ENCODE measurements at places on chromosomes 3 and 15.
A peak's percentile ranks its signal among the peaks of the same experiment; 100 is the strongest.

- no peak for DNase-seq
Measured at GRCh38 chr3:155244216-155244615, 49.3 kb downstream of the STRIT1 start.

- no peak for DNase-seq
Measured at GRCh38 chr3:139473155-139473771, 3.1 kb downstream of the RBP2 start.

DNA sequence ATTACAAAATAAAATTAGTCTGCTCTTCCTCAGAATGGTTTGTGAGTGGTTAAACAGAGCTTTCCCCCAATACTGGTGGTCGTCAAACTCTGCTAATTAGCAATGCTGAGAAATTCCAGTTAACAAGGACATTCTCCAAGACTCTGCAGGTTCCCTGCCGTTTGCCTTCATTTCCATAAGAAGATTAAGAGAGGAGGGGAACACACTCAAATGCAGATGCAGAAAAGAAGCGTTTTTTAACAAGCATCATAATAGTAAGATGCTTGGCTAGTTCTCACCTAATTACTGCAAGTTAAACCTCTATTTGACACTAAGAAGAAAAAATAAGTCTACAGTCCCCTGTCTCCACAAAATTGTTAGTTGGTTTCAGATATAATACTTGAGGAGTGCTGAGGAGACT is 3.7 kb upstream of the SOX2 start:
- DNase-seq = no peak

- no peak for DNase-seq
Measured at GRCh38 chr15:34673241-34673640, 81.6 kb downstream of the GJD2 start.

GRCh38 chr15:63931556-63931955 is 97.8 kb upstream of the HERC1 start:
- no peak for DNase-seq

DNA sequence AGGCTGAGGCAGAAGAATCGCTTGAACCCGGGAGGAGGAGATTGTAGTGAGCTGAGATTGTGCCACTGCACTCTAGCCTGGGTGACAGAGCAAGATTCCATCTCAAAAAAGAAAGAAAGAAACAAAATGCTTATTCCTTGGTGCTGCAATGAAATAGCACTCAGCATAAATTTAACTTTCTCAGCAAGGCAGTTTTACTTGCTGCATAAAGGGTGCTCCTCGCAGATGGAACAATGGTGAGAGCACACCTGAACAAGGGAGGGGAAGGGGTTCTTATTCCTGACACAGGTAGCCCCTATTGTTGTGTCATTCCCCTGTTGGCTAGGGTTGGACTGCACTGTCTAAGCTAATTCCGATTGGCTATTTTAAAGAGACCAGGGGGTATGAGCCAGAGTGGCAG is 17.1 kb downstream of the PAK2 start:
- DNase-seq = no peak

DNA sequence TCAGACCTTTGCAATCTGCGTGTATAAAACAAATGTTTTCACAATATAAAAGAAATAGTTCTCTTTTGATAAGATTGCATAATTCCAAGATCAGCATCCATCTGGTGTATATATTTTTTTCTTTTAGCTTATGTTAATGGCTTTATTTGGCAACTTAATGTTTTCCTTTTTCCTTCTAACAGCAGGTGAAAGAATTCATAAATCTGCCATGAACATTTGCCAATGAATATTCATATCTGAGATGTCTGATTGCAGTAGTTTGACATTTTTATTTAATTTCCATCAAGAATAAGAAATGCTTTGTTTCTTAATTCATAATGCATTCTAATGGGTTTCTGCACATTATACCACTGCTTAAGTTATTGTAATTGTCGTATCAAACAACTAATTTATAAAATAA is 184.4 kb upstream of the ROBO2 start:
- DNase-seq = no peak

DNA sequence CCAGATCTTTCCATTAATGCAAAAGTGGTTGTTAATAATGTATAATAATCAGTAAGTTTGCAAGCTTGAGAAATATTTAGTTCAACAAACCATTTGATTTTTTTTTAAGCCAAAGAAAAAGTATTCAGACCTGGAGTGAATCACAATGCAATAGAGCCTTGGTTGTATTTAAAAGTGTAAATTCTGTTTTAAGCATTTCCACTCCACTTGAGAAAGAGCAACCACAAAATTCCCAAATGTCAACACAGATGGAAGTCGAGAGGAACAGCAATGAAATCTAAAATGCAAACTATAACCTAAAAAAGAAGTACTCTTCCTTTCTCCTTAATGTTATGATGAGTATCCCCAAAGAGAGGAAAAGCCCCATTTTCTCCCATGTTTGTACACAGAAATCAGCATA is 20.2 kb downstream of the GBE1 start:
- no peak for DNase-seq

- DNase-seq = no peak
Measured at GRCh38 chr3:140505876-140506275, 172.0 kb upstream of the TRIM42 start.

DNA sequence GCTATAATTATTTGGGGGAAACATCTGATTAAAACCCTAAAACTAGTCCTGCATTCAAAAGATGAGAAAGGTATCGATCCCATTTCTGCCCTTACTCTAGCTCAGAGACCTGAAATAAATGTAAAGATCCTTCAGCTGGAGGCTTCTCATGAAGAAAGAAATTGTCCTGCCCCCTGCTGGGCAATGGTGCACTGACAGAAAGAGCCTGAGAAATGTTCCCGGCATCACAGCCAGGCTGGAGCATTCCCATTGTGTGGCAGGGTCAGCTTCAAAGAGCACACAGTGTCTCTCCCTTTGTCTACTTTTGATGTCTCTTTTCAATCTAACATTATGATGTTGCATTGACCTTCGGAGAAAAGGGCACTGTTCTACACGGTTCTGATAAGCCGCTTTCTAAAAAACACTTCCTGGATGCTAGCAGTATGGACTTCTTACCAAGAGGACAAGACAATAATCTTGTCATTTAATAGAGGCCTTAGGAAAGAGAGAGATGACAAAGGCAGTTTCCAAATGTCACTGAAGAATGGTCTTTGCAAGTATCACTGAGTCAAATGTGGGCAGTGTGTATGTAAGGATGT is 287.5 kb downstream of the MAGI1 start:
- DNase-seq = peak; percentile 20

- DNase-seq = no peak
Measured at GRCh38 chr3:12941495-12942023, 100.2 kb upstream of the RPL32 start.

DNA sequence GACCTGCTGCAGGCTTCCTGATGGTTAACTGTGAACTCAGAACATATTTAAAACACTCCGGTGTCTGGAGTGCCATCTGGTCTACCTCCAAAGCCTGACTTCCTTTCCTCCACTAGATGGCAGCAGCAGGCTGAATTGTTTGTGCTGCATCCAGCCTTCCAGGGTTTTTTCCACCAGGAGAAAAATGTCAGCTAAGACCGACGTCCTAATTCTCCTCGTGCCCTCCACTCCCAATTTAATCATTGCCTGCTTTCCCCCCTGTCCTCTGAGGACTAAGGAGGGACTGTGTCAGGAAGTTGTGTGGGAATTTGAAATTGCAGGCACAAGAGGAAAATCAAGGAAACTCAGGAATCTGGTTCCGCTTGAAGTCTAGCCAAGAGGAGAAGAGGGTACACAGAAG is 165.2 kb upstream of the UMPS start:
- peak; percentile 90 for DNase-seq

GRCh38 chr3:152232001-152232400 is 36.7 kb upstream of the MBNL1 start:
- no peak for DNase-seq

GRCh38 chr3:71713041-71713440 is 12.2 kb downstream of the EIF4E3 start:
- no peak for DNase-seq

DNA sequence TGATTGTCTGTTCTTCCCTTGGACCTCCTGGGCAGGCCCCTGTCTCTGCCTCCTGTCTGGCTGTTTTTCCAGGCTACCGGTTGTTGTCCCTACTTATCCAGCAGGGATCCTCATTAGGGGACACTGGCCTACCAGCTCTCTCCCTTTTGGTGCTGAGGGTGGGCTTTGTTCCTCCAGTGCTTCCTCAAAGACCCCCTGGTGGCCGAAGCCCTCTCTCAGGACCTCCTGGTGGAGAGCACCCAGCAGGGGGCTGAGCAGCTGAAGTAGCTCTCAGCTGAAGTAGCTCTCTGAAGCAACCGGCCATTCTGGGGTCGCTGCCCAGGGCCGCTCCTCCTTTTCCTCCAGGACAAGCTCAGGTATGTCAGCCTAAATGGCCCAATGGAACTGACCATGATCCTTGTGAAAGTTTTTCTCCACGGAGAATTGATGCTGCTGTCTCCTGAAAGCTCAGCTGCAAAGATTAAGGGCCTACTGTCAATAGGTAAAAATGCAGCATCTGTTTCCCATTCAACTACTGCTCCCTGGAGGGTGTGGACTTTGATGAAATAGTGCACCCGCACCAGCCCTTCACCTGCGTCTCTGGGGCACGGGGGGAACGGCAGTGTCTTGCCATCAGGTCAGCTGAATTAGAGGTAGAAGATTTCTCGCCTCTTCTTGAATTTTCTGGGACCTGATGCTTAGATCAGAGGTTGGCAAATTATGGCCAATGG is 27.6 kb downstream of the ARNT2 start:
- no peak for DNase-seq

GRCh38 chr3:67460841-67461510 is 193.4 kb downstream of the SUCLG2 start:
- DNase-seq = no peak

DNA sequence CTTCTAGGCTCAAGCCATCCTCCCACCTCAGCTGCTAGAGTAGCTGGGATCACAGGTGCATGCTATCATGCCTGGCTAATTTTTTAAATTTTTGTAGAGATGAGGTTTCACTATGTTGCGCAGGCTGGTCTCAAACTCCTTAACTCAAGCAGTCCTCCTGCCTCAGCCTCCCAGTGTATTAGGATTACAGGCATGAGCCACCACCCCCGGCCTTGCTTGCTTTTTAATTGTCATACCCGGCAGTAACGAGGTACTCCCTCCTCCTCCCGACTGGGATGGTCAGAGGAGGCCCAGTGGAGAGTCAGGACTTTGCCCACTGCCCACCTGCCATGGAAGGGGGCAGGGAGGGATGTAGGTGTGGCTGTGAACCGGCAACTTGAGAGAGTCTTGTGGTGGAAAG is 4.5 kb downstream of the NOX5 start:
- DNase-seq = no peak

- no peak for DNase-seq
Measured at GRCh38 chr15:77413699-77414349, 6.1 kb downstream of the PEAK1 start.

DNA sequence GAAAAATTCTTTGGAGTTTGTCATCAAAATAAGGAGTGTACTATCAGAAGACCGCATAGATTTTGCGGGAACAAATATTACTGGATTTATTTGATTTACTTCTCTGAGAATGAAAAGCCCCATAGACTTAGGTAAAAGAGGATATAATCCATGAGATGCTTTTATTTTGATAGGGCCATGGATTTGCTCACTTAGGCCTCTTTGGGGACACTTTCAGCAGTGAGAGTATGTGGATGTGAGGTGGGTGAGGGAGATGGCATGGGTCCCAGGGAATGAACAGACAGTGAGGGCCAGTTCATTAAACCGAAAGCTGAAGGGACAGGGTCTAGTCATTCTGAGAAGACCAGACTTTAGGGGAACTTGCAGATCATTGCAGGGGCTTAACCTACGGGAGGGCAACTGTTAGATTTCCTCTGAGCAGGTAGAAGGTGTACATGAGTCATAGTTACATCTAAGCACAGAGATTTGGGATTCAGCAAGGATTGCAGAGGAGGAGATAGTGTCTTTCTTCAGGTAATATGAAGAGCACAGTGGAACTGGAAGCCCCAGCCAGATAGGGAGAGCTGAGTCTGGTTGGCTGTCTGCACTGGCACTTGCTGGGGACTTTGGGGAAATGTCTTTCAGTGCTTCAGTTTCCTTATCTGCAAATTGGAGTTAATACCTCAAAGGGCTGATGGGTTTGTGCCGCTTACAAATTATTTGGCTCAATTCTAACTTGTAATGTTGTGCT is 30.8 kb downstream of the SH3GL3 start:
- DNase-seq = no peak

DNA sequence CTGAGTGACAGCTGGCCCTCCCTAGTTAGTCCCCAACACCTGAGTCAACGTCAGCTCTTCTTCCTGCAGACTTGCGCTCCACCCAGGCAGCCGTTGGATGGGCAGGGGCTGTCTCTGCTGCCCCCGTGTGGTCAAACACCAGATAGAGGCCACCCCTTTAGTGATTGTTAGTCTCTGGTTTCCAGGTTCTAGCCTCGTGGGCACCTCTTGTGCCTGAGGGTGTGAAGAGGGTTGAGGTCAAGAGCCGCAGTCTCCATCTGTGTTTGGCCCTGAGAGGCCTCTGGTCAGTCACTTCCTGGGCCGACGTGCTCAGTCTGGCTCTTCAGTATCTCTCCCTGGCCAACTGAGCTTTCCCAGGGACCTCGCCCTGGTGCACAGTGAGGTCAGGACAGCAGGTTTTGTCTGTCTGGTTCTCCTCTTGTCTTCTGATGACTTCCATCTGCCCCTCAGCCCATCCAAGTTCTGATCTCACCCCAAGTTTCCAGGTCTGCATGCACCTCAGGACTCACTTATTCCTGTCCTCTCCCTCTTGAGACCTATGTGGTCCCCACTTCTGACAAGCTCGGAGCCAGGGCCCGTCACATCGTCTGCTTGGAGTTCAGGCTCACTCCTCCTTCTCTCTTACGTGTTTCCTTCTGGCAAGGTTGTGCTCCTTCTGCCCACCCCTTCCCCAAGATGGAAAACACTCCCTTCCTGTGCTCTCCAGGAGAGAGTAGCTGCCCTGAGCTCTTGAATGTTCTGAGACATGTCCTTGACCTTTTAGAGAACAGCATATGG is 20.9 kb downstream of the CD276 start:
- no peak for DNase-seq

GRCh38 chr15:25710184-25710583 is 152.9 kb downstream of the ATP10A start:
- no peak for DNase-seq

DNA sequence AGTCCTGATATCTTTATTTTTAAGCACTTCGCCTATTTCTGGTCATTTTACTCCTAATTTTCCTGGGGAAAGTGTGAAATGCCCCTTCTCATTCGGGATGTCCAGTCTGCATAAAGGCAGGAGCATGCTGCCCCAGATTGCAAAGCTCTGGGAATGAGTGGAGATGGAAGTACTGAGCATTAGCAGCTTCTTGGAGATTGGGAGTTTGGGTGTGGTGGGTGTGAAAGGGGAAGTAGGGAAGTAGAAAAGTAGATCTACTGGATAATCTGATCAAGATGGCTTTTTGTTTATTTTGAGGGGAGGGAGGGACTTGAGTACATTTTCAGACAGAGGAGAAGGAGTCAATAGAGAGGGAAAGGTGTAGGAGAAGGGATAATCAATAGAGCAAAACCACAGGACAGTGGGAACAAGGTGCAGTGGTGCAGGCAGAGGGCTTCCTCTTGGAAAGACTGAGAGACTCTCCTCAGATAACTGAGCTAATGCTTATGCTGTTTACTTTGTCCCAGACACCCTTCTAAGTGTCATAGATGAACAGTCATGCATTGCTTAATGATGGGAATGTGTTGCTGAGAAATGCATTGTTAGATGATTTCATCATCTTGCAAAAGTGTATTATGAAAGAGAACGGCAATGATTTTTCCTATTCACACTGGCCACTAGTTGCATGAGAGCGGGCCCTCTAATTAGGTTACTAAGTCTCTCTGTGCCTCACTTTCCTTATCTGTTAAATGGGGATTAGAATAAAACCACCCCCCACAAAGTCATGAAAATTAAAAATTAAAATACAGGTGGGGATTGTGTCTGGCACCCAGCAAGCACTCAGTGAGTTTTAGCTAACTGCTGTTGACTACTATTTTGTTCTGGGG is 45.5 kb downstream of the PHLDB2 start:
- DNase-seq = no peak

GRCh38 chr15:40949756-40950207 is 3.5 kb upstream of the CHAC1 start:
- DNase-seq = no peak

Data from muscle of back (tissue), 13 donors.